ENCODE measurements at places on chromosomes 6 and 20.

- no peak for DNase-seq
Measured at GRCh38 chr20:43238266-43238665, 48.6 kb upstream of the PTPRT start.

DNA sequence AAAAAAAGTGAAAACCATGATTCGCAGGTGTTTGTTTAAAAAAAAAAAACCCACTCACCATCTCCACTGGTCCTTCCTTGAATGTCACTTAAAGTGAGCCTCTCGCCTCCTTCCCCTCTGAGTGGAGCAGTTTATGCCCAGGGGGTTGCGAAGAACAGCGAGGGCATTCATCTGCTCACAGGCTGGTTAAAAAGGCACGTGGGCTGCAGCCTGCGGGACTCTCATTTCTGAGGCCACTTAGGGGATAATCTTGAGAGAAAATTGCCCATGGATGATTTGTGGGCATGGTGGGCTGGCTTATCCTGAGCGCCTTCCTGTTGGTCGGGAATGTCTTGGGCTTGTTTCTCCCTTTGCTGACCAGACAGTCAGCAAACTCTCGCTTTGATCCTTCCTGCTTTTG, 18.9 kb downstream of the BCAS4 start:
- no peak for DNase-seq

DNA sequence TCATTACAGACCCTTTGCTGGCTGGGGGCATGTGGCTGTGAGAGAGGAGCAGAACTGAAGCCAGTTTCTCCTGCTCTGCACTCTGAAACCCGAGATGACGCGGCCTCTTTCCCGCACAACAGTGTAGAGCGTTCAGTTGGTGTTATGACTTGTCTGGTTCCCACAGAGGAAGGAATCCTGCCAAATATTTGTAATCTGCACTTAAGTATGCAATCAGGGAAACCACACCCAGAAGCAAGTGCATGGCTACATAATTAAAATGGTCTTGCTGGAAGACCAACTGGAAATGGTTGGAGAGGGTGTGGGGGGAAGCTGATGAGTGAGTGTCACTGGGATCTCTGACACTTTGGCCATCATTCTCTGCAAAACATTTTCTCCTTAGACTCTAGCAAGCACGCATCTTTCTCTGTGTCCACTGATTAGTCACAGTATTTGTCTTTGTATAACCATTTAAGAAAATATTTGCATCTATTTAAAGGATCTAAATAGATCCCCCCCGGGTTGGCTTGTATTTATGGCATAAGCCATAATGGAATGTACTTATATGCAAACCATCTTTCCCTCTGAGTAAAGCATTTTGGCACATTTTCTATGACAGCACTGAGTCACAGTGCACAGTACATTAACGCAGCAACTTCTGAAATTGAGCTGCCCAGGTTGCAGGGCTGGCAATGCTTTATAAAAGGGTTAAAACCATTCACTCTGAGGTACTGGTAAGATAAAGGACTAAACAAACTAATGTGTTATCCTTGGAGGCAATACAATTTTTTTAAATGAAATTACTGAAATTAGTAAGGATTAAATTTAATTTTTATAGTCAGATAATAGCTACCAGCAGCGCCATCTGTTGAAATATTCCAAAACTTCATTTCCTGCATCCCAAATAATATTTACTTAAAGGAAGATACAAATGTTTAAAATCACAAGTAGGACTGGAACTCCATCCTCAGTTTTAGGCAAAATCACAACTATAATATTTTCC, 76.7 kb downstream of the FOXC1 start:
- DNase-seq = no peak

- DNase-seq = no peak
Measured at GRCh38 chr6:140105857-140106256, 731.4 kb upstream of the CITED2 start.

DNA sequence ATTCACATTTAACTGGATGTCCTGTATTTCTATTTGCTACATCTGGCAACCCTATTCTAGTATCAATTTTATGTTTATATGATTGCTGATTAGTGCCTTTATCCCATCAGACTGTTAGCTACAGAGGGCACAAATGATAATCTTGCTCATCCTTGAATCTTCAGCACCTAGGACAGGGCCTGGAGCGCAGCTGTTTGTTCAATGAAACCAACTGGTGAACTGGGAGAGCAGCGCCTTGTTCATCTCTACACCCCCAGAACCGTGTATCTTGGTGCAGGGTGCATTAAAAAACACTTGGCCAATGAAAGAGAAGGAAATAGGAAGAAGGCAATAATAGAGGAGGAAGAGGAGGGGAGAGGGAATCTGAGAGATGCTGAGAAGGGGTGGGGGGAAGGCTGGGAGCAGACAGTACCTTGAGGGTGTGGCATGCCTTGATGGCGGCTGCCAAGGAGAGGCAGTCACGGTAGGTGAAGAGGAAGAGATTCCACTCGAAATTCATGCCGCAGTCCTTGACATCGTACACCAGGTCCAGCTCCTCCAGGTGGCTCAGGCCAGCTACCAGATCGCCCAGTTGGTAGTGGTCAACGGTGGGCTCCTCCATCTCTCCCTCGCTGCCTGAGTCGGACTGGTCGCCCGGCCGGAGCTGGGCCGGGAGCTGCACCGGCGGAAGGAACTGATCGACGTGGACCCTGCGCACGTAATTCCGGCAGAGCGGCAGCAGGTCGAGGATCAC, 15.5 kb downstream of the TMEM151B start:
- DNase-seq = no peak

DNA sequence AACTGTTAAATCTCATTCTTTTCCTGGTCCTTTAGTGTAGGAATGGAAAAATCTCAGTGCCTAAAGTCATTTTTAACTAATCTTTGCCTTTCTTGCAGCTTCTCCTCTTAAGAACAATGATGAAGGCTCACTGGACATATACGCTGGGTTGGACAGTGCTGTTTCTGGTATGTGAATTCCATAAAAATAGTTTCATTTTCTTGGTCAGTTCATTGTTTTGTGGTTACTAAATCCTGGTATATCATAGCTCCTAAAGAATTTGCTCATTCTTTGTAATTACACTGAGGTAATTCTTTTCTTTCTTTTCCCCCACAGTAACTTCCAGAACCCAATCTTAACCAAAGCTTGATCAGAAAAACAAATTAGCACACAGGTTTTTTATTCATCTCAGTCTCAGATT, 23.4 kb downstream of the CASP8AP2 start:
- no peak for DNase-seq

GRCh38 chr6:121504227-121504626, 68.8 kb downstream of the GJA1 start:
- no peak for DNase-seq

- DNase-seq = peak; percentile 24
Measured at GRCh38 chr6:167053895-167054530, 54.8 kb downstream of the CEP43 start.

GRCh38 chr6:41705996-41706835, 29.2 kb downstream of the TFEB start:
- peak; percentile 65 for DNase-seq

- DNase-seq = no peak
Measured at GRCh38 chr20:32153771-32154170, 44.3 kb downstream of the TM9SF4 start.

GRCh38 chr6:38459291-38459690, 180.4 kb downstream of the BTBD9 start:
- no peak for DNase-seq

- DNase-seq = no peak
Measured at GRCh38 chr6:2396846-2397630, 151.6 kb upstream of the GMDS start.

DNA sequence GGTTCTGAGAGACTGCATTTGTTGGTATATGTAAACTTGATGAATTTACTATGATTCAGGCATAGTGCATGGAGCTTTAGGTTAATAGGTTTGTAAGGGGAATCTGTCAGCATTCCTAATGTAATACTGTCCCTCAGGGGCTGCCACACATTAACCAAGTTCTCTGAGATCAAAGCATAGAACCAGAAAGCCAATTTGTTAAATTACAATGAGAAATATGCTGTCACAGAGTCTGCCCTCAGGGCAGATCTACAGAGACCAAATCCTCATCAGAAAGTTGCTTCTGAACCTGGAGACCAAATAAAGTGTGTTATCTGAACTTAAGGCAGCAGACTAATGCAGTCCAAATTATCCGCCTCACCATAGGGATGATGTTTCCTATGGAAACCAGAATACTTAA, 250.8 kb upstream of the HTR1E start:
- no peak for DNase-seq
